ENCODE measurements at places on chromosomes 7 and 10.

- no peak for DNase-seq
Observed at GRCh38 chr10:88080213-88080612, 216.8 kb downstream of the PTEN start.

GRCh38 chr7:121447911-121448300 lies 51.8 kb upstream of the FAM3C start:
- no peak for DNase-seq

- no peak for DNase-seq
Observed at GRCh38 chr7:40239755-40240303, 105.0 kb downstream of the SUGCT start.

- DNase-seq = no peak
Observed at GRCh38 chr10:99236627-99237309, 1.1 kb upstream of the HPSE2 start.

GRCh38 chr10:1299041-1299726 lies 243.0 kb downstream of the WDR37 start:
- DNase-seq = no peak

DNA sequence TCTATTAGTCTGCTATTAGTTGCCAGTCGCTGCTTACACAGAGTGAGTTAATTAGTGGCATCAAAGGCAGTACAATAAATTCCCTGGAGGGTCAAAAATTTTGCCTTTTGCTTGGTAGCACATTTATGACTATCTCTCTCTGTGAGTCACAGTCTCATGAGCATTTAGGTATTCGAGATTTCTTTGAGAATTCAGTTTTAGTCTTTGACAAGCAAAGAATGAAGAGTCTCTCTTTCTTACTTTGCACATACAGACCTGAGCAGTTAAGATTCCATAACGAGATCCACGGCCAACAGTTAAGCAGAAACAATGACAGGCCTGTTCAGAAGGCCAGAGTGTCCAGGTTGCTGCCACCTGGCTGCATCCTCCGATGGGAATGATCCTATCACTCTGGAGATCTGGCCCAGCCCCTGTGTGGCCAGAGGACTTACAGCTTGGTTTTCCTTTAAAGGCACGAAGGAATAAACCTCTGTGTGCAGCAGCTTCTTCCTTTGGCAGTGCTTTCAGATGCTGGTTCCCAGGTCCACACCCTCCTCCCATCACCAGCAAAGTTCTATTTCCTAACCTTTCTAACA lies 80.6 kb downstream of the GLI3 start:
- no peak for DNase-seq

DNA sequence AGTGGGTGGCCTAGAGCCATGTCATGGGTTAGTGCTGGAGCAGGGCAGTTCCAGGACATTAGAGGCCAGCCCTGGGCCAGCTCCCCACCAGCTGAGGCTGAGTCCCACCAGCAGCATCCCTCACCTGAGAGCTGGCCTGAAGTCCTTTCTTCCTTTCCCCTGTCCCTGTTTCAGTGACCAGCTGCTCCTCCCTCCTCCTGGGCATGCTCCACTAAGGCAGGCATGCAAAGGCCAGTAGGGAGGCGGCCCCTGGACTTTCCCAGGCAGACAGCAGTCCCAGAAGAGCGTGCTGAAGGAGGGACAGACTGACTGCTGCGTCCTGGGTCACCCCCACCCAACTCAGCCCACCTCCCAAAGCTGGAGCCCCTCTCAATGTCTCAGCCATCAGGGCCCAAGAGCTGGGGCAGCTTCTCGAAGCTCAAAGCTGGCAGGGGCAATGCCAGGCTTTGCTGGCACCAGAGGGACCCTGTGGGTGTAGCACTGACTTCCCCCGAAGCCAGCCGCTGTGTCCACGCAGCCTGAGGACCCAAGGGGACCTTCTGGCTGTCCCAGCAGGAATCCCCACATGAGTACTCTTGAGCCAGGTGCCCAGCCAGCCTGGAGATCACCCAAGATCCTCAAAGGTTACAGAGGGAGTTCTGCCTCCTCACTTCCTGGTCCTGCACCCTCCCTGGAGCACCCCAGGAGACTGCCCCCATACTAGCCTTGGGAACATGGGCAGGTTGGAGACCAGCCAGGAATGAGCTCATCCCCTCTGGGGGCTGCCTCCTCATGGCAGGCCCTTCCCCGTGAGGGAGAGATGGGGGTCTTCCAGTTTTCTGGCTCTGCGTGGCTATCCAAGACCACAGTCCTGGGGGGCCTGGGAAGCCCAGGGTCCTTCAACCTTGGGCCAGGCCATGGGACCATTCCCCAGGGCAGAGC lies 35.2 kb upstream of the RET start:
- DNase-seq = no peak

DNA sequence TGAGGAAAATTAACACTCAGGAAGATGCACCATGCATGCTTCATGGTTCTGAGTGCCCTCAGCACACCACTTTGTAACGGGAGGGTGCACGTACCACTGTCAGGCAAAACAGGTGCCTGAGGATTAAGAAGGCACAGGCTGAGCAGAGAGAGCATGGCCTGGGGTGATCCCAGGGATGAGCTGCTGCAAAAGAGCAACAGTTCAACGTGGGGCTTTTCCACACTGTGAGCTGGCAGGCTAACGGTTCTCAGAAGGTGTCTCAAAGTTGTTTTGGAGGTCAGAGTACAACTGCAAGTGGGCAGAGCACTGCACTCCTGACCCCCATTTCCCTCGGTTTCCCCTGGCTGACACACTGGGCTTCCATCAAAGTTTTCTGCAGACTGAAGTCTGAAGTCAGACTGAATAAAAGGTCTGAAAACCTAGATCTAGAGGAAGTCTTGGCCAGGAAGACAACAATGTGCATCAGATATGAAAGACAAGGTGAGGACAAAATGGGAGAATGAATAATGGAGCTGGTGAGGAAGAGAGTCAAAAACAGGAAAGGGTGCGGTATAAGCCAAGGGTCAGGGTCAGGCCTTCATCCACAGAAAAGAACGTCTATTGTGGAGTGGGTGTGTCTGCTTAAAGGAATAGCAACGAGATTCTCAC lies 20.5 kb downstream of the ZNF438 start:
- DNase-seq = no peak

DNA sequence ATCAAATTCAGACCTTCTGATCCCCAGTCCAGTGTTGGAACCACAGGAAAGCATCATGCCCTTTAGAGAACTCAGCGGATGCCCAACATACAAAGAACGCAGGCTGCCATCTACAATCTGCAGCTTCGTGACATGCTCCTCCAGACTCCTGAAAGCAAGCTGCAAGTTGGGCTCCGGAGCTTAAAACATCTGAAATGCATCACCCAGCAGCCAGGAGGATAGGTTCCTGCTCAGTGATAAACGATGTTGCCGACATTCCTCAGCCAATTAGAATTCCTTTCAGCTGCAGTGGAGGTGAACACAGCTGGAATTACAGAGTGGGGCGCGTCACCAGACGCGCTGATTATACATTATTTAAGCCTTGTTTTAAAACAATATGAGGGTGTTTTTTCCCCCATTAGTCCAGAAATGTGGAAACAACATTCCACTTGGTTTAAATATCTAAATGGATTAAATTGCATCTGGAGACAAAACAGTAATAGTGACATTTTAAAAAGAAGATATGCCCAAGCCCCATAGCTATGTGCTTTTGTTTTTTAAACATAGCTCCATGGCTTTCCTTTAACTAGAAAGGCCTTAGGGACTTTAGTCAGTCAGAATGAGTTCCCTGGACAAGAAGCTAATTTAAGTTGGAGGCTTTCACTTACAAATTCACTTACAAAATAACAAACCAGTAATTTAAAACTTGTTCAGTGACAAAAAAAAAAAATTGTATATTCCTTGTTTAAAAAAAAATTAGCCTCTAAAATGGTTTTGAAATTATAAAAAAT lies 6.3 kb downstream of the SMURF1 start:
- DNase-seq = no peak

GRCh38 chr7:108097703-108098102 lies 32.5 kb downstream of the LAMB4 start:
- DNase-seq = no peak

DNA sequence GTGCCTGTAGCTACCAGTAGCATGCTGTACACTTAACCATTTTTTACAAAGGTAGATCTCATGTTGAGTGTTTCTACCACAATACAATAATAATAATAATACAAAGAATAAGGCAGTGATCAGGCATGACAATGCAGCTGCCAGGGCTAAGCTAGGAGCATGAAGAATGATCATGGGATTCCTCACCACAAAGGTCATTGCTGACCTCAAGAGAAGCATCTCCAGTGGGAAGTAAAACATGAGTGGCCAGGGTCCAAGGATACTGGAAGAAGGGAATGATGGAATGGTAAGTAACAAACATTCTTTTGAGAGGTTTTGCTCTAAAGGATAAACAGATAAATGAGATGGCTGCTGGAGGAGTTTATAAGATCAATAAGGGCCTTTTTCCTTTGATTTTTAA lies 591.1 kb downstream of the TNS3 start:
- no peak for DNase-seq

GRCh38 chr10:36761121-36761520 lies 364.3 kb upstream of the ANKRD30A start:
- no peak for DNase-seq

DNA sequence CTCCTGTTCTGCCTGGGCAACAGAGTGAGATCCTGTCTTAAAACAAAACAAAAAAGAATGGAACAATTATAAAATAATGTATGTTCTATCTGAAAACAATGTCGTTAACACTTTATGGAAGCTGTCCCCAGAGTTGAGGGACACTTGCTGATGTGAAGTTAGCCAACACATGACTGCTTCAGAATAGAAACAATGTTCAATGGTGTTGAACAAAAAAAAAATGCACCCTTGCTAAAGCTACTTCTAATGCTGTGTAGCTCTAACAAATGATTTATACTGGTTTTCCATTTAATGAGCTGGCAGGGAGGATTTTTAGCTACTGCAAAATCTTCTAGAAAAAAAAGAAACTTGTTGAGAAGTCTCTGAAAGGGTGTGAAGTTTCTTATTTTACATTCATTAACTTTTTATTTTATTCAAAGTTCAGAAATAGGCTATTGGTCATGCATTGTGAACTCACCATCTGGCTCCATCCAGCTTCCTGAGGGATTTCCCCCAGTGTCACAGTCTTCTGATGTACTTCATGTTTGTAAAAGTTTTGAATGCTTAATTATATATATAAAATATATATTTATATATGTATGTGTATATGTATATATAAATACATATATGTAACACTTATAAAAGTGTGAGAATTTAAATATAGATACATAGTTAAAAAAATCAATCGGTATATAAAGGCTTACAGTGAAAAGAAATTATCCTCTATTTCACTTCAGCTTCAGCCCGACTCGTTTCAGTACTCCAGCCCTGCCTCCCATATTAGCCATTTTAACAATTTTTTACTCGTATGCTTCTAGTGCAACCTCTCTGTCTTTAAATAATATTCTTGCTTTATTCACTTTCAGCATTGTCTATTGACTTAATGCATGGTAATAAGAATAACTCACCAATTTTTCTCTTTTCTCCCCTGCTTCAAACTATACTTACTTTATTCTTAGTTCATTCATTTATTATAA lies 35.0 kb downstream of the HDAC9 start:
- DNase-seq = no peak

DNA sequence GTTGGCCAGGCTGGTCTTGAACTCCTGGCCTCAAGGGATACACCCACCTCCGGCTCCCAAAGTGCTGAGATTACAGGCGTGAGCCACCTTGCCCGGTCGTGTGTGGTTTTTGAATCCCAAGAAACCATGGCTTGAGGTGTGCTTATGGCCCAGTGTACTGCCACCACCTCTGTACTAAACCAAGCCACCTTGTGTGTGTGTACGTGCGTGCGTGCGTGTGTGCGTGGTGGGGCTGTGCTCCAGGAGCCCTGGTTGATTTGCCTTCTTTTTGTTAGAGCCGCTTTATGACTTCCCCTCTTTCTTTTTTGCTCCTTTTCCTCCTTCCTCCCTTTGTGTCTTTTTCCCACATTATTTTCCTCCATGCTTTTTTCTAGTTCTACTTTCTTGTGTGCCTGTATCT lies 121.4 kb downstream of the CAMK1D start:
- DNase-seq = no peak

DNA sequence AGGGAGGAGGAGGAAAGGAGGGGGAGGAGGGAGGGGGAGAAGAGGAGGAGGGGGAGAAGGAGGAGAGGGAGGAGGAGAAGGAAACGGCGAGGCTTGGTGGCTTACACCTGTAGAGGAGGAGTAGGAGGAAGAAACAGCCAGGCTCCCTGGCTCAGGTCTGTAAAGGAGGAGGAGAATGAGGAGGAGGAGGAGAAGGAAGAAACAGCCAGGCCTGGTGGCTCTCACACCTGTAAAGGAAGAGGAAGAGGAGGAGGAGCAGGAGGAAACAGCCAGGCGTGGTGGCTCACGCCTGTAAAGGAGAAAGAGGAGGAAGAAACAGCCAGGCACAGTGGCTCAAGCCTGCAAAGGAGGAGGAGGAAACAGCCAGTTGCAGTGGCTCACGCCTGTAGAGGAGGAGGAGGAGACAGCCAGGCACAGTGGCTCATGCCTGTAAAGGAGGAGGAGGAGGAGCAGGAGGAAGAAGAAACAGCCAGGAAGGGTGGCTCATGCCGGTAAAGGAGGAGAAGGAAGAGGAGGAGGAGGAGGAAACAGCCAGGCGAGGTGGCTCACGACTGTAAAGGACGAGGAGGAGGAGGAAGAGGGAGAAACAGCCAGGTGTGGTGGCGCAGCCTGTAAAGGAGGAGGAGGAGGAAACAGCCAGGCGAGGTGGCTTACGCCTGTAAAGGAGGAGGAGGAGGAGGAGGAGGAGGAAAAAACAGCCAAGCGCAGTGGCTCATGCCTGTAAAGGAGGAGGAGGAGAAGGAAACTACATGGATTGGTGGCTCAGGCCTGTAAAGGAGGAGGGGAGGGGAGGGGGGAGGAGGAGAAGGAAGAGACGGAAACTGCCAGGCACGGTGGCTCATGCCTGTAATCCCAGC lies 14.9 kb upstream of the CRCP start:
- DNase-seq = no peak

DNA sequence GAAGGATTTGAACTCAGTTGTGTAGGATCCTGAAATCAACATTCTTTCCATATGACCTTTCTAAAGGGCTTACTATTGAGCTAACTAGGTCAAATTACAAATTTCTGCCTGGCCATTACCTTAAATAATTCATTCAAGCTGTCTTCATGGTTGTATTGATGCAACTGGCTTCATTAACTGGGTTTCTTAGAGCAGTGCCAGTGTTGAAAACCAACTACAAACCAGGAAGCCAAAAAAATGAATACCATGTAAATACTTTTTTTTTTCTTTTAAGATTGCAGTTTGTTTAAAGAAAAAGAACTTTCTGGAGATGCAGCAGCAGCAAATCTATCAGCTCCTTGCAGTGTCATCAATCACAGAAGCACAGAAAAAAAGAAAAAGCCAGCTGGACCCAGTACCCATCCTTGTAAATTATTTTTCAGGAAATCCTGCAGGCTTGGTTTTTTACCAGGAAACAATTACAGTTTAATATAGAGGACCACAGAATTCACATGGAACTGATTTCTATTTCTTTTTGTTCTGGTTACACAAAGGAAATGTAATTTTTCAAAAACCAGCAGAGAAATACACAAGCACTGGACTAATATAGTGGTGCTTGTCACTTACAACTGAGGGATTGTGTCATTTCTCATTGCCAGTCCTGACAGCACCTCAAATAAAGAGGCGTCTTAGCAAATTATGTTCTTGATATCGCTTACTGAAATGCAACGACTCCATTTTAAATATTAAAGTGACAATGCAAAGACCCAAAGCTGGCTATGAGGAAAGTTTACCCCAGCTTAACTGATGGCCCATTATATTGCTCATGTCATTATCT lies 131.9 kb downstream of the TMEM26 start:
- no peak for DNase-seq

GRCh38 chr10:26384600-26384999 lies 53.5 kb upstream of the APBB1IP start:
- DNase-seq = no peak

GRCh38 chr7:2521341-2521745 lies 1.8 kb downstream of the LFNG start:
- DNase-seq = no peak

GRCh38 chr10:83218205-83218604 lies 921.1 kb upstream of the GHITM start:
- no peak for DNase-seq
